ENCODE measurements at places on chromosomes 11 and 22.

DNA sequence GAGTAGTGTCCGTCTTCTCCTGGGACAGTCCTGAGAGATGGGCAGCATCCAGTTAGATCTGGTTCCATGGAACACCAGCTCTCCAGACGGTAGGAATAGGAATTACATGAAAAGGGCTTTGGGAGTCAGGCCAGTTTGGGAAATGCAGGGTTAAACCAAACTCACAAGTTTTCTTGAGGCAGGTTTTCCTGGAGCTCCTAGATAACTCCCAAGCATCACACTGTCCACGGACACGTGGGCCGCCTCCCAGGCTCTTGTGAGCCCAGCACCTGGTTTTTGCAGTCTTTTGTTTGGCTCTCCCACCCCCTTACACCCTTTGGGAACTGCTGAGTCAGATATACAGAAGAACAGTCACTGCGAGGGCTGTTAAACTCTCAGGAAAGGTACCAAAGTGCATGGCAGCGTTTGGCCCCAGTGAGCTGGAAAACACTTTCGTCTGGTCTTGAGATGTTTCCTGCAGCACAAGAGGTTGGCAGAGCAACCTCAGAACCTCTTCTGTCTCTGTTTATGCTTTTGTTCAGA lies 90.0 kb downstream of the BCR start:
- no peak for DNase-seq

DNA sequence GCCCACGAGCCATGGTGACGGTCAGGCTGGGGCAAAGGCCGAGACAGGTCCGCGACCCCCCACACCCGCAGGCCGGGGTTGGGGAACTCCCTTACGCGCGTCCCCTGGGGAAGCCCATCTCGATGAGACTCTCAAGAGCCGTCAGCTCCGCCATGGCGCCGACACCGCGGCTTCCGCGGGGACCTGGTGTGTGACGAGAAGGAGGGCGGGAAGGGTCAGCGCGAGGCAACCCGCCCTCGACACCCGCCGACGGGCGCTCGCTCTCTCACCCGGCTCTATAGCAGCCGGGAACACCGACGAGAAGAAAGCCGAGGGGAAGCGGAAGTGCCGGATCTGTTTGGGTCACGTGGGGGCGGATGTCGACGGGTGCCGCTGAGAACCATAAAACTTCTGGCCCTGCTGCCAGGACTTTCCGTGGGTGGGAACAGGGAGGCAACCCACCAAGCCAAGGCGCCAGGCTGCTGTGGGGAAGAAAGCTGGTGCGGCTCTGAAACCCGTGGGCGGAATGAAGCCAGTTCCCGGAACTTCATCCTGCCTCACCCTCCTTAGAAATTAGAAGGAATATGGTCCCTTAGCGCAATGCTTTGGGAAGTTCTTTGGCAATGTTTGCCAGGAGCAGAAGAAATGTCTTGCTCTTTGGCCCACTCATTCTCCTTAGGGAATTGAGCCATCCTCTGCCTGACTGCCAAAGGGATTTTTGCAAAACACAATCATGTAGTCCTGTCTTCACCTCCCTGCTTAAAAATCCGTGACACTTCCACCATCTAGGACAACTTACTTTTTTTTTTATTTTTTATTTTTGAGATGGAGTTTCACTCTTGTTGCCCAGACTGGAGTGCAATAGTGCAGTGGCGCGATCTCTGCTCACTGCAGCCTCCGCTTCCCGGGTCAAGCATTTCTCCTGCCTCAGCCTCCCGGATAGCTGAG lies at the start of gene UBXN1:
TSS of gene UBXN1 (minus strand) at position 304 of the 927 bp plus-strand sequence. CDS start at position 154, 150 bp downstream.
- DNase-seq: peak; percentile 87

GRCh38 chr11:100515087-100515486 lies 172.0 kb upstream of the ARHGAP42 start:
- DNase-seq: peak; percentile 64

DNA sequence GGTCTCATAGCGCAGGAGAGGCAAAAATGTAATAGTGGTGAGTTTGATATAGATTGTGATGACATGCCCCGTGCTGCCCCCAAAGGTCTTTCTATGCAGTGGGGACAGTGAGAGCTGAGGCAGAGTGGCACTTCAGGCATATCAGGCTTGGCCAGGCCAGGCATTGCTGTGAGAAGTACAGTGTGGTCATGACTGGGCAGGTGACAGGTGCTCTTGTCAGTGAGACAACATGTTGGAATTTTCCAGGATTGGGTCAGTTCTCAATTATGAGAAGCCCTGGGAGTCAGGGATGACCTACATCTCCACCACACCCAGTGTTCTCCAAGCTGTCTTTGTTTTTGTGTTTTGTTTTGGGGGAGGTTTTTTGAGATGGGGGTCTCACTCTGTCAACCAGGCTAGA lies 3.7 kb downstream of the SNAP29 start:
- DNase-seq: no peak

- DNase-seq: no peak
Observed at GRCh38 chr22:43846966-43847365, 15.3 kb downstream of the SULT4A1 start.

- DNase-seq: no peak
Observed at GRCh38 chr11:2555336-2555735, 110.5 kb downstream of the KCNQ1 start.

DNA sequence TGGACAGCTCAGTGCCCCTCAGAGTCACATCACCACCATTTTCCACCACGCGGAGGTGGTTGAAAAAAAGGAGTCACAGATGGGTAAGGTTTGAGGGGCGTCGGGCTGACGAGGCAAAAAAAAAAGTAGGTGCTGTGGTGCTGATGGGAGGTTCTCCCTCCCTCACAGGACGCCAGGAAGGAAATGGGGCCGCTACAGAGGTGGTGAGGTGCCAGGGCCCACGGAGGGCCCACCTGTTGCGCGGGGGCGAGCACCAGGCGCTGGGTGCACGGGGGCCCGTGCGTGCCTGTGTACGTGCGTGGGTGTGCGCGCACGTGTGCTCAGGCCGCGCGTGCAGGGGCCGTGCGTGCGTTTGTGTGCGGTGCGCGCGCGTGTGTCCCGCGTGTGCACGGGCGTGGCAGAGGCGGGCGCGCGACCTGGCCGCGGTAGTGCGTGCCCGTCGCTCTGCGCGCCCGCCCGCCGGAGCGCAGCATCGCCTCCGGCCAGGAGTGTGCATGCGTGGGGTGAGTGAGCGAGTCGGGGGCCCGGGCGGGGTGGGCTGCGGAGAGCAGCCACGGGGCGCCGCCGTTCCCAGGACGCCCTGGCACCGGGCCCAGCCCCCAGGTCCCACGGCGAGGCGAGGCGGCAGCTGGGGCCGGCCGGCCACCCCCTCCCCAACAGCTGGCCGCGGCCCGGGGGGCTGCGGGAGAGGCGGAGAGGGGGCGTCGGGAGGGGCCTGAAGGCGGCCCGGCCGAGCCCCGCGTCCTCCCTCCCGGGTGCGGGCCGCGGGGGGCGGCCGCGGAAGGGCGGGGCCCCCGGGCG lies 2.8 kb downstream of the PDGFB start:
- no peak for DNase-seq

- no peak for DNase-seq
Observed at GRCh38 chr11:114346709-114347141, 50.5 kb downstream of the NNMT start.

GRCh38 chr11:70460964-70461363 lies 62.6 kb downstream of the CTTN start:
- no peak for DNase-seq

DNA sequence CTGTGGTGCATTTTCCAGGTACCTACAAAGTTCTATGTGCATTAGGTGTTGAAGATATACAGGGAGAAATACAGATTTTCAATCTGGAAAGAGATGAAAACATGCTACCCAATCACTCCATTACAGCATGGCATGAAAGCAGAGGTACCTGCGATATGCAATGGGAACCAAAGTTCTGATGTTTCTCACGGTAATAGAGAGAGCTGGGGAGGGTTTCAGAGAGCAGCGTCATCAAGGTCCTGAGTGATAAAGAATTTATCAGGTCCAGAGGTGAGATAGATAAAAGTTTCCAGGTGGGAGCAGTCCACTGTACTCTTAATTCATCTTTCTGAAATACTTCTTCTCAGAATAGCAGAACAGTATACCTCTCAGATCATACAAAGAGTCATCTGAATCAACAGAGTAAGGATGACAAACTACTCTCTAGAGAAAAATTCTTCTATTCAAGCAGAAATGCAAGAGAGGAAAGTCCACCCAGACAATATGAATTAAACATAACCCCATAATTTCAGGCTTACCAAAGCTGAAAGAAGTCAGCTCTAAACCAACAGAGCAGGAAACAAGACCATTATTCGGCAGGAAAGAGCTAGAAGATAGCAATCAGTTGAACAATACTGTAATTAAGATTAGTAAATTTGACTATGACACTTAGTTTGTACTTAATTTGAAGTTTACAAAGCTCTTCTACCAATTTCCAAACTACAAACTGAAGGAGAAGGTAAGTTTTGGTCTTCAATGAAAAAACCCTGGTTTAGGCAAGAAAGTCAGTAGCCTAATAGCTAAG lies 12.8 kb downstream of the CTSC start:
- DNase-seq: no peak

GRCh38 chr11:64316672-64317324 lies 561 bp downstream of the TRMT112 start:
- no peak for DNase-seq

DNA sequence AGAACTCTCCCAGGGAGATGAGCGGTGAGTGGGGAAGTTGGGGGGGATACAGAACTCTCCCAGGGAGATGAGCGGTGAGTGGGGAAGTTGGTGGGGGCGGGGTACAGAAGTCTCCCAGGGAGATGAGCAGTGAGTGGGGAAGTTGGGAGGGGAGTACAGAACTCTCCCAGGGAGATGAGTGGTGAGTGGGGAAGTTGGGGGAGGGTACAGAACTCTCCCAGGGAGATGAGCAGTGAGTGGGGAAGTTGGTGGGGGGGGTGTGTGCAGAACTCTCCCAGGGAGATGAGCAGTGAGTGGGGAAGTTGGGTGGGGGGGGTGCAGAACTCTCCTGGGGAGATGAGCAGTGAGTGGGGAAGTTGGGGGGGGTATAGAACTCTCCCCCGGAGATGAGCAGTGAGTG lies 186.5 kb downstream of the SHANK2 start:
- DNase-seq: no peak

DNA sequence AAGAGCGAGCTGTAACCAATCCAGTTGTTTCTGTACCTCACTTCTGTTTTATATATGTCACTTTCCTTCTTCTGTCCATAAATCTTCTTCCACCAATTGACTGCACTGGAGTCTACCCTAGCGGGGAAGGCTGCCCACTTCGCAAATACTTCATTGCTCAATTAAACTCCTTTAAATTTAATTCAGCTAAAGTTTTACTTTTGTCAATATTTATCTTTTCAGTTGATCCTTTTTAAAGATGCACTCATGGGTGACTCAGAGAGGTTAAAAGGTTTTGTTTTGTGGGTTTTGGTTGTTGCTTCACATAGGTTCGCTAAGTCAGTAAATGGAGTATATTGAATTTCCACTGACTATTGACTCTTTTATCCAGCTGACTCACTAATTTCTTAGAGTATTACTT lies 597.2 kb downstream of the DLG2 start:
- DNase-seq: peak; percentile 77

- DNase-seq: no peak
Observed at GRCh38 chr11:16784666-16785065, 46.2 kb downstream of the C11orf58 start.

- no peak for DNase-seq
Observed at GRCh38 chr11:44474702-44475101, 90.8 kb upstream of the CD82 start.

GRCh38 chr22:20128902-20129746 lies 2.5 kb upstream of the ZDHHC8 start:
- DNase-seq: peak; percentile 34

Measured in iris pigment epithelial cell (primary cell).